ENCODE measurements at places on chromosomes 3 and 15.

DNA sequence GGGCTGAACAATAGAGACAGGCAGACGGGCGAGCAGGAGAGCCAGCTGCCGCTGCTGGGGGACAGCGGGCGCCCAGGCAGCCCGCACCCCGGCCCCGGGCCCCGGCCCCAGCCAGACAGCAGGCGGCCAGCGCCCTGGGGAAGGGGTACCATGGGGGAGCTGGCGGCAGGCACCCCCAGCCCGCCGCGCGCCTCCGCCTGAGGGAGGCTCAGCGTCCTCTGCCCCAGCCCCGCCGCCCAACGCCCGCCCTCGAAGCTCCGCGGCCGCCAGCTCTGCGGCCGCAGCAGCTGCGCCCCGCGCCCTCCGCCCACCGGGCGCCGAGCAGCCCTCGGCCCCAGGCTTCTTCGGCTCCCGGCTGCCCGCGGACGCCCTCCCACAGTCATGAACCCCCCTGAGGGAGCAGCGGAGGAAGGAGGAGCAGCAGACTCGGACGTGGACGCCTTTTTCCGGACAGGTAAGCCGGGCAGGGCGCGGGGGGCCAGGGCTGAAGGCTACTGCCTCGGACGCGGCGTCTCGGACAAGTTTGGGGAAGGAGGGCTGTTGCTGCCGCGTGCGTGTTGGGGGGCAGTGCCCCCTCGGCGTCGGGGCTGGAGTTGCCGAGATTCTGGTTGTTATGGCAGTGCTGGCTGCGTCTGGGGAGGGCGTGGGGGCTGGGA, 41.6 kb upstream of the ROPN1 start:
- DNase-seq, result no peak

GRCh38 chr15:101810456-101810855, 1.5 kb upstream of the OR4F15 start:
- no peak for DNase-seq

DNA sequence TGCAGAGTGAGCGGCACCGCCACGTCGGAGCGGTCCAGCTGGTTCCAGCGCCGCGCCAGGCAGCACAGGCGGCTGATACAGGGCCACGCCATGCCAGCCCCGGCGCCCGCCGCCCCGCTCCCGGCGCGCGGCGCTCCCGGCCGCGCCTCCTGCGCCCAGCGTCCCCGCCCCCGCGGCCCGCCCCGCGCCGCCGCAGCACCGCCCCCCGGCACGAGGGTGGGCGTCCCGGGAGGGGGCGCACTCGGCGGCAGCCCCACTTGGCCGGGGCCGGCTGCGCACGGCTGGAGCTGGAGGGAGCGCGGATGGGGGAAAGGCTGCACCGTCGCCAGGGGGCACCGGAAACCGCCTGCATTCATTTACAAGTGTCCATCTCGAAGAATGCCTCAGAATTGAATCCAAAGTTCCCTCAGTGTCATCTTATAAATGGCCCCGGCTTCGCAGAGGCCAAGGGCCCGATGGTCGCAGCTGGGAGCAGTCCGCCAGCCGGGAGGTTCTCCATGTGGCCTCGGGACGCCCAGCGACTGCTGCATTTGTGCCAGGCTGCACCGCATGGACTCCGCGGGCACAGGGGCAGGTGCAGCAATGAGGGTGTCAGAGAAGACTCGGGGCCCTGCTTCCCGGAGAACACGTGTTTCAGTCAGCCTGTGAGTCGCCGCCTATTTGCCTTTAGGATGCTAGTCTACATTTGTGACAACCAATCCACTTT, at the start of gene MAP6D1:
Gene MAP6D1, minus strand, starts transcription at position 122 of the 706 bp plus-strand sequence. Its CDS starts 30 bp downstream, at position 92.
- DNase-seq, result peak; percentile 55

GRCh38 chr3:3258281-3258680, 78.8 kb upstream of the CRBN start:
- DNase-seq, result no peak

All from CD4-positive, alpha-beta T cell treated with Interferon alpha-2 for 1 hour (primary cell).